SJSA1 (cell line): ENCODE measurements at places on chromosomes 11 and 22.

GRCh38 chr22:35098921-35099320, 33.0 kb downstream of the ISX start:
- no peak for DNase-seq

DNA sequence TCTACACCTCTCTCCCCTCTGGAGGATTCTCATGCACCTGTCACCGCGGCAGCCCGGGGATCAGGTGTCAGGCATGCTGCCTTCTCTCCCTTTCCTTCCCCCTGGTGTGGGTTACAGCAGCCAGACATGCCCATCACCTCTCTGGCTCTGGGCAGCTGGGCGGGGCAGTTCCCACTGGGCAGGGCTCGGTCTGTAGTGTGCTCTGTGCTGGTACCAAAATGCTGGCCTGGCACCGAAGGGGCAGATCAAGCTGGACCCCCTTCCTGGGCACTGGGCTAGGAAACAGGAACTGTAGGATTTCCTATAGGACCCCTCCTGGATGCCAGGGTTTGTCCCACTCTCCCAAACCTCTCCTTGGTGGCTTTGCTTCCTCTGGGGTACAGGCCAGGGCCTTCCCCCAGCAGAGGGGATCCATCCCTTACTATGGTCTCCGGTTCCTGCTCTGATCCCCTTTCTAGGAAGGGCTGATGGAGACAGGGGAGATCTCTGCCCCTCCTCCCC, 821 bp downstream of the GAL3ST1 start:
- no peak for DNase-seq

- DNase-seq = no peak
Measured at GRCh38 chr11:17275400-17276235, 921 bp upstream of the NUCB2 start.

GRCh38 chr11:1547467-1548098, 24.5 kb downstream of the DUSP8 start:
- no peak for DNase-seq

GRCh38 chr11:130732476-130732875, 183.8 kb downstream of the SNX19 start:
- DNase-seq = no peak

DNA sequence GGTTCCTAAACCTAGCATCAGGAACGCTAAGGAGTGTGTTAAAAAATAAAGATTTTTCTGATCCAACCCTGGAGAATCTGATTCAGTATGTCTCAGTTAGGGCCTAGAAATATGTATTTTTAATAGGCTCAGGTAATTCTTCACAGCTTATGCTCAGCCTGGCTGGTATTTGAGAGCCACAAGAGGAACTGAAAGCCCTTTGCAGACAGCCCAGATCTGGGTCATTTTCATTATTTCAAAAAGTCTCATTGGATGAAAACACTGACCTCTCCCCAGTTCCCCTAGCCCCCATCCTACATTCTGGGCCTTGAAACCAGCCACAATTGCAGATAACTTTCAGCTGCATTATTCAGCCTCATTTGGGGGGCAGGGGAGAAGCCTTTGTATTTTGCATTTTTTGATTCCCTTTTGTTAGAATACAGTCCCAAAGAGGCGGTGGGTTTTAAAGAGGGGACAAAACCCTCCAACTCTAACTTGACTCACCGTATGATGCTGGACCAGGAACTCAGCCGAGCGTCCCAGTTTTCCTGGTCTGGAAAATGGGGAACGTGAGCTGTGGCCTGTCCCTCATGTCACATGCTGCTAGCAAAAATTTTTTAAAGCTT, 66.0 kb upstream of the LARGE1 start:
- no peak for DNase-seq

DNA sequence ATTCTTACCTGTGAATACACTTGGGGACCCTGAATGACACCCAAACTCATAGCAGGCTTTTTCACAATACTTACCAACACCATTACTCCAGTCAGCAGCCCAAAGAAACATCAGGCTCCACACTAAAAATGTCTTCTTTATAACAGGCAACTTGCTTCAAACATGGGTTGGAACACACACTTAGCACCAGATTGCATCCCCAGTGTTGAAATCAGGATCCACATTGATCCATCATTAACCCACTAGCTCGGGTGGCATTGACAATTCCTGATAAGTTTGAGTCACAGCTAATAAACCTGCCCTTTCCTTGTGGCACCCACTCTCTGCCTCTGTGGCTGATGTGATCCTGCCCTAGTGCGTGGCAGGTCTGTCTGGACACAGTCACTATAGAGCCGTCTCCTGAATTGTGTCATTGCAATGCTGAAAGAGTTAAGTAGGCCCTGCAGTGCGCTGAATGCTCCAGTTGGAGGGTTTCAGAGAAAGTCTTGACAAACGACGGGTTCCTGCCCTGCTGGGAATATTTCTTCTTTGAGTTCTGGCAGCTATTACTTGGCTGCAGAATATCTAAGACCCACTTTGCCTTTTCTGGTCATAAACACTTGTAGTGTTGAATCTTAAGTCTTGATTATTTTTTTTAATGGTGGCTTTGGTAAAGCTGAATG, 19.6 kb upstream of the C11orf96 start:
- no peak for DNase-seq

DNA sequence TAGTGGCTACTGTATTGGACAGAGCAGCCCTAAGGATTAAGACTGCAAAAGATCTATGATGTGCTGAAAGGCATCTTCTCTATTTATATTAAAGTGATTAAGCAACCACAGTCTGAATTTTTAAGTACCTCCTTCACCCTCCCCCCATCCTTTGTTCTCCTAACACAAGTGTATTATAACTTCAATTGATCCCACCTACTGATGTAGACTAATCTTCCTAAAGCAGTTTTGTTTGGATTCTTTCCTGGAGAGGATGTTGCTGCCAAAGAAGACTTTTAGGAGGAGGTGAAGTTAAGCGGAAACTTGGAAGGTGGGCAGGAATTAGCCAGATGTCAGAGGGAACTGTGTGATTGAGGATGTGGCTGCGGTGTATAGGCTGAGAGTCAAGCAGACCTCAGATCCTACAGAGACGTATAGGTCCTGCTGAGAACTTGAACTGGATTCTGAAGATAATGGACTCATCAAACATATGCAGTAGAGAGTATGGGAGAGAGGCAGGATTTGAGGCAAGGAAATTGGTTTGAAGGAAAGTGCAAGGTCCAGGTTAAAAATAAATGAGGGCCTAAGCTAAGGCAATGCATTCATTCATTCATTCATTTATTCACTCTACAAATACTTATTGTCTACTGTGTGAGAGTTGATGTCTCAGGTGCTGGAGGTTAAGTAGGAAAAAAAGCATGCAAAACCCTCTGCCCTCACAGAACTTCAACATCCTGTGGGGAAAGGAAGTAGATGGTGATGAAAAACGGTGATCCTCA, 5.2 kb upstream of the RASSF10 start:
- no peak for DNase-seq

GRCh38 chr11:77324508-77324907, 23.0 kb upstream of the GDPD4 start:
- DNase-seq = no peak

GRCh38 chr11:69425895-69426544, 55.4 kb upstream of the LINC01488 start:
- no peak for DNase-seq

- peak; percentile 54 for DNase-seq
Measured at GRCh38 chr11:35615921-35616900, 2.0 kb upstream of the FJX1 start.

GRCh38 chr11:69292221-69292648, 1.7 kb upstream of the MYEOV start:
- peak; percentile 58 for DNase-seq

DNA sequence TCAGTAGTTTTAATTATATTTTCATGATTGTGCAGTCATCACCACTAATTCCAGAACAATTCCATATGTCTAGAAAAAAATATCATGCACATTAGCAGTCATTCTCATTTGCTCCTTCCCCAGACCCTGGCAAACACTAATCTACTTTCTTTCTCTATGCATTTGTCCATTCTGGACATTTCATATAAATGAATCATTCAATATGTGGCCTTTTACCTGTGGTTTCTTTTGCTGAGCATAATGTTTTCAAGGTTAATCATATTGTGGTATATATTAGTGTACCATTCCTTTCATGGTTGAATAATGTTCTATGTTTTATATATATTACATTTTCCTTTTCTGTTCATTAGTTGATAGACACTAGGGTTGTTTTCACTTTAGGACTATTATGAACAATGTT, 811.1 kb upstream of the RAG2 start:
- no peak for DNase-seq

DNA sequence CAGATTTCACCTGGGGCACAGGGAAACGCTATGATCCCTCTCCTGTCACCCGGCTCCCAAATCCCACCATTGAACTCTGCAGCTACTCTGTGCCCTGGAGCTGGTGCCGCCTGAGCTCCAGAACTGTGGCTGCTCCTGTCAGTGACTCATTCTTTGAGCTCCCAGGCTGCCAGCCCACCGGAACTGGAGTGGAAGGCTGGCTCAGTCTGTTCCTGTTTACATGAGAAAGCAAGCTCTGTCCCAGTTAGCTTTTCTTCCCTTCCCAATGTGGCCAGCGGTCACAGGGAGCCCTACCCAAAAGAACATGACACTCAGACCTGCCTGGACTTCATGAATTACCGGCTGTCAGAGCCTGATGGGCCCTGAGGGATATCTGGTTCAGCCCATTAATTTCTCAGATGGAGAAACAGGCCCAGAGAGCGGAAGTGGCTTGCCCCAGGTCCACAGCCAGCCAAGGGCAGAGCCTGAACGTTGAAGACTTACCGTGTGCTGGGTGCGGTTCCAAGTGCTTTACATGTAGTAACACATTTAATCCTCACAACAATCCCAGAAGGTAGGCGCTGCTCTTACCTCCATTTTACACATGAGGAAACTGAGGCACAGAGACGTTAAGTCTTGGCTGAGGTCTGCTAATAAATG, 23.8 kb upstream of the IGSF22 start:
- peak; percentile 66 for DNase-seq

- no peak for DNase-seq
Measured at GRCh38 chr11:72947229-72947628, 133.0 kb downstream of the ATG16L2 start.

GRCh38 chr11:75170516-75171201, 19.8 kb downstream of the SLCO2B1 start:
- DNase-seq = no peak

- no peak for DNase-seq
Measured at GRCh38 chr11:95254716-95255115, 23.7 kb upstream of the SESN3 start.

- DNase-seq = peak; percentile 33
Measured at GRCh38 chr11:75706260-75706729, 11.3 kb upstream of the MOGAT2 start.

- no peak for DNase-seq
Measured at GRCh38 chr11:69880041-69880825, 61.0 kb upstream of the FGF3 start.

DNA sequence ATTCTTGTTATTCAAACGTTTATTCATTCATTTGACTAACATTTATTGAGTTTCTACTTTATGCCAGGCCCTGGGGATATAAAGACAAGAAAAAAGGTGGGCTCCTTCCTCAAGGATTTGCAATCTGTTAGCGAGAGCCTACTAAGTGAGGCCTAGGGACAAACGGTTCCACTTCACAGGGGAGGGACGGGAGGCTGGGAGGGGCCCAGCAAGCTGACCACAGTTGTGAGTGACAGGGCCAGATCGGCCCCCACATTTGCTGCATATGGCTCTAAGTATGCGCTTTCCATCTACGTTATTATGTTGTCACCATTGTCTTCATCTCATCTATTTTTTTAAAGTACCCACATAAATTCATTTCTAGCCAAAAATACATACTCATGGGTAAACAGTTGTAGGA, 271.1 kb downstream of the BUD13 start:
- DNase-seq = no peak

DNA sequence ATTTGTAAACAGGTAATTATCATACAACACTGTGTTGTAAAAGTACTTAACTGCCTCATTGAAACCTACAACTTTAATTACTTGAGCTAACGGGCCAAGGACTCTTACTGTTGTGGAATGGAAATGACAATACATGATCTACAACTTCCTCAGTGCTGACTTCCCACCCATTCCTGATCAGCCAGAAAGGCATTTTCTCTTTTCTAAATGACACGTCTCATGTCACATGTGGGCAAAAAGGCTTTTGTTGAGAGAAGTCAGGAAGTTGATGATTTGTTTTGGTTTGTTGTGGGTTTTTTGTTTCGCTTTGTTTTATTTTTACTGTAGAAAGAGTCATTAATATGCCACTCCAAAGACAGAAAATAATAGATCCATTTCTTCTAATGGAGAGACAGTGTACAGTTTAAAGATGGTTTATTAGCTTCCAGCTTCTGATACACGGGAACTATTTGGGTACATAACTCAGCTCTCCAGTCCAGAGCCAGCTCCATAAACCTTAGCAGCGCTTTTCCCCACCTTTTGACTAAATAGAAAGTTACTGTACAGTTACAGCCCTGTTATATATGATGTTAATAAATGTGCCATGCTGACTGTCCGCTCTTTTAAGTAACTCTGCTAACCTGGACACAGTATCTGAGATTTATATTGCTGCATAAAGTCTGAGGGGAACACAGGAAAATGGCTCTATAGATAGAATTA, 509.4 kb upstream of the API5 start:
- DNase-seq = no peak

- no peak for DNase-seq
Measured at GRCh38 chr11:35949242-35949641, 5.4 kb downstream of the LDLRAD3 start.

- DNase-seq = no peak
Measured at GRCh38 chr11:78605296-78605695, 30.6 kb upstream of the NARS2 start.

DNA sequence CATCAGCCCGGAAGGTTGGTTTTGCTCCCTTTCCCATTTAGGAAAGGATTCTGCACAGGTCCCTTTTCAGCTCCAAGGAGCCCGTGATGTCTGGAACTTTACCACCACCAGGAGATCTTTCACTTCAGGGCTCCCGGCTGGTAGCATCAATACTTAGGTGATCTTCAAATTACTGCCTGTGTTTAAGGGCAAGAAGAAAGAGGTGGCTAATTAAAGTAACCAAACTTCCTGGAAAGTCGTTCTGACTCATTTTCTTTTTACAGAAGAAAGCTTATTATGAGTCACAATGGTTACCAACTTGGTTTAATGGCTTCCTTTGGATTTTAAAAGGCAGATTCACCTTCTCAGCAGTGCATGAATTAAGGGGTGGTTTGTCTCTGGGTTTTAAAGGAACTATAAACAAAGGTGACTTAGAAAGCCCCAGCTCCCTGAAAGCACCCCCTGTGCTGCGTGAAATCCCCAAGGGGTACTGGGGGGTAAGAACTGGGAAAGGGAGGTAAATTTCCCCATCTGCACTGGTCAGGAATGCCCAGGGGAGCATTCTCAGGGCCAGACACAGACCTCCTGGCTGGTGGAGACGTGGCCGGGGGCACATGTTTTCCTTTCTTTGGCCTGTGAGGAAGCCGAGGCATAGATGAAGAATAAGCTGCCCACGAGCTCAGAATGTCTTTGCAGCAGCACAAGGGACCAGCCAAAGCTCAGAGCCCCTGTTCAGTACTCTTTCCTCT, 8.8 kb downstream of the POU2F3 start:
- DNase-seq = peak; percentile 5

GRCh38 chr11:9681583-9682372, 17.9 kb downstream of the SWAP70 start:
- DNase-seq = no peak

- DNase-seq = no peak
Measured at GRCh38 chr11:84236436-84236835, 950.3 kb upstream of the CCDC90B start.

GRCh38 chr11:121334973-121335710, 42.6 kb downstream of the SC5D start:
- DNase-seq = no peak

GRCh38 chr11:1975185-1975584, 22.5 kb downstream of the H19 start:
- no peak for DNase-seq

- no peak for DNase-seq
Measured at GRCh38 chr11:35559949-35560348, 34.5 kb upstream of the PAMR1 start.

- no peak for DNase-seq
Measured at GRCh38 chr11:68980776-68981065, at the start of gene MRGPRD. Gene MRGPRD (minus strand): TSS chr11:68980986. CDS start chr11:68980986, 0 bp downstream.
